Fibroblast of skin of abdomen (primary cell): ENCODE measurements at places on chromosomes 2 and 18.
A peak's percentile ranks its signal among the peaks of the same experiment; 100 is the strongest.

DNA sequence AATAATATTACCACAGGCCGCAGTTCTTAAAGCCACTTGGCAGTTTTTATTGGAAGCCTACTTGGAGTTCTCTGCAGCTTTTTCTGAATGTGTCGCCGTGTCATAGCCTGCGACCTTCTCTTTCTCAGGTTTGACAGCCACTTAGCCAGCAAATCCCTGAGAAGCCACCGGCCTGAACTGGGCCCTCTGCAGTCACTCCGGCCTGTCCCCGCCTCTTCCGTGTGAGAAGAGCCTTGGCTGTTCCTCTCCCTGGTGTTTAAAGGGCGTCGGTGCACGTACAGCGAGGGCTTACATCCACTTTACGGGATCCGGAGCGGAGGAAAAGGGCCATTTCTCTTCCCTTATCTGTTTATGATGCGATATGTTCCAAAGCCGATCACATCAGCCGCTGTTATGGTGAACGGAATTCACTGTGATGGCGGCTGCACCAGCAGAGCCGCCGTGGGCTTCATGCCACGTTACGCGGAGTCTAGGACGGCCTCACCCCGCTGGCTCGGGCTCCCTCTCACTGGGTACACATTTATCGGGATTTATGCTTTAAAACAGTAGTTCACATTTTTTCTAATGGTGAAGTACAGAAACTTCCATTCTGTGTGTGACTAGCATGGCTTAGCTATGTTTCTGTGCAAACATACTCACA is 66.8 kb downstream of the GBX2 start:
- DNase-seq = no peak

DNA sequence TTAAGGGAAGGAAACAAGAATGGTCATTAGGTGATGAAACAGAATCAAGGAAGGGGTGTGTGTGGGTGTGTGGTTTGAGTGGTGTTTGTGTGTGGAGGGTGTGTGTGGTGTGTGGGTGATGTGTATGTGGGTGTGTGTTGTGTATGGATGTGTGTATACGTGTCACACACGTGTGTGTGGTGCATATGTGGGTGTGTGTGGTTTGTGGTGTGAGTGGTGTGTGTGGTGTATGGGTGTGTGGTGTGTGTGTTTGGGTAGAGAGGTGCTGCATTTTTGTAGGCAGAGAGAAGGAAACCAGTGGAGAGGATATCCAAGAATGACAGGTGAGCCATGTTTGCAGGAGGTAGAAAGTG is 1.1 kb upstream of the CEP192 start:
- no peak for DNase-seq

GRCh38 chr2:124138076-124138475 is 113.0 kb downstream of the CNTNAP5 start:
- no peak for DNase-seq

DNA sequence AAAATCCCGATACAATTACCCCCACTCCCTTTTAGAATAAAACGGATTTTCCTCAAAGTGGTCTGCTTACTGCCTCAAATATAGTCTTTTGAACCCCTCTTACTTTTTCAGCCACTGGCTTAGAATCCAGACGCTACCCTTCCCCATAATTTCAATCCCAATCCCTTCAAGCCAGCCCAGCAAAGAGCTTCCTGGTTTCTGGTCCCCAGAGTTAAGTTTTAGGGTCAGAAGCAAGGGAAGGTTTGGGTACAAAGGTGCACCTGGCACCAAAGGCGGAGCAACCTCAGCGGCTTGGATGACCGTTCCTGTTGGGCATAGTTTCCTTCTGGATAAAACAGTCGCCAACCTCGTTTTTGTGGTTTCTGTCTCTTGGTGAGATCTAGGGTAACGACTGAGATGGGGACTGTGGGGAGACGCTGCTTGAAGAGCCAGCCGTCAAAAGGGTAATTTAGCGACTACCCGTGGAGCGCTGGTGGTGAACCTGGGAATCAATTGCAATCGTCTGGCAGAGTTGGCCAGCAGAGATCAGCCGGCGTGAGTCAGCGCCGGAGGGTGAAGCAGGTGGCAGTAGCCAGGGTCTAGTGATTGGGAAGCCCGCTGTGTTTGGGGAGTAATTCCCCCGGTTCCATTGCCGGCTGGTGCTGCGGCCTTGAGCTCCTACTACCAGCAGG is 1.6 kb downstream of the FEV start:
- DNase-seq = no peak

GRCh38 chr2:3619033-3619432 is 24.1 kb downstream of the COLEC11 start:
- DNase-seq = no peak

GRCh38 chr2:57959390-57959789 is 87.2 kb upstream of the VRK2 start:
- DNase-seq = no peak

GRCh38 chr2:7706791-7707190 is 789.6 kb downstream of the RNF144A start:
- DNase-seq = no peak

- DNase-seq = peak; percentile 94
Observed at GRCh38 chr18:394987-395362, 105.5 kb downstream of the COLEC12 start.

GRCh38 chr2:46097714-46098480 is 199.3 kb upstream of the EPAS1 start:
- DNase-seq = peak; percentile 98

DNA sequence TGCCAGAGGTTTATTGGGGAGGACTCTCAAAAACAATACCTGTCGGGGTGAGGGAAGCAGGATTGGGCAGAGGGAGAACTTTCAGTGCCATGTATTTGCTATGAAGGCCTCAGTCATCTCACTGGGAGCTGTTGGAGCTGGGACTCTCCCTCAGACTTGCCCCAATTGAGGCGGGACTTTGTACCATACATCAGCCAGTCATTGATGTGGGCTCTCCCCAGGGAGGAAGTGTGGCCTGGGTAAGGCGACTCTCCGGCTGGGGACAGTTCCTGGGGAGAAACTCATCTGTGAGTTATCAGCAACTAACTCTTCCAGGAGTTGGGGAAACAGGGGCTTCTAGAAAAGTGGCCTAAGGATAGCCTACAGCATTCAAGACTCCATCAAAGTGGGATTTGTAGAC is 66.5 kb downstream of the FTCDNL1 start:
- DNase-seq = no peak

DNA sequence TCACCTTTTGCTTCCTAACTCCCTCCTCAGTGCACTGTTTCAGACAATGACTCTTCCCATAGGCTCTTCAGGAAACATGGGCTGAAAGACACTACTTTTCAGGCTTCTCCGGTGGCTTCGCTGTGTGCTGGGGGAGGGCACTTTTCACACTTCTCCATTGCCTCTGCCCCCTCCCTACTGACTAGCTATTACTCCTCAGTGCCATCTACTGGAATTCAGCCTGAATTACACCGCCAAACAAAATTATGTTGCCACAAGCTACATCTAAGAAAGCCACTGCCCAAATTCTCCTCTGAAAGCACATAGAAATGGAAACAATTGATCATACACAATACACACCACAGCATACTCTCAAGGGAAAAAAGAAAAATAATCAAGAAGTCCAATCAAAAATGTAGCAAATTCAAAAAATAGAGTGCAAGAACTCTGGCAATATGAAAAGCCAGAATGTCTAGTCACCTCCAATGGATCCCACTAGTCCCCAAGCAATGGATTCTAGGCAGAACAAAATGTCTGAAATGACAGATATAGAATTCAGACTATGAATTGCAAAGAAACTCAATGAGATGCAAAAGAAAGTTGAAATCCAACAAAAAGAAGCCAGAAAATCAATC is 1139.4 kb upstream of the GYPC start:
- DNase-seq = no peak

GRCh38 chr2:75998451-75998850 is 287.7 kb upstream of the GCFC2 start:
- DNase-seq = no peak

- no peak for DNase-seq
Observed at GRCh38 chr2:217798191-217798590, 204.6 kb downstream of the TNS1 start.

DNA sequence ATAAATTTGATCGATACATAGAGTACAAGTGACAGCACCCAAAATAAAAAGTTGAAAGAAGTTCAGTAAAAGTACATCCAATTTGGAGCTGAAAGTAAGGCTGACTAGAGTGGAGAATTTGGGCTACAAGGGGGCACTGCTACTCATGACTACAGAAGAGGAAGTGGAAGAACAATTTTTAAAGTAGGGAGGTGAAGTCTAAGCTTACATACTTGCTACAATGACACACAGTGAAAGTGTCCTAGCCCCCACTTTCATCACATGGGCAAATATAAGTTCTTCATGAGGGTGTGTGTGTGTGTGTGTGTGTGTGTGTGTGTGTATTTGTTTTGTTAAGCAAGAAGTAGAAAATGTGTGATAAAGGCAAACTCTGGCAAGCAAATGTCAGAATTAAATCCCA is 45.7 kb downstream of the MAP3K2 start:
- no peak for DNase-seq

DNA sequence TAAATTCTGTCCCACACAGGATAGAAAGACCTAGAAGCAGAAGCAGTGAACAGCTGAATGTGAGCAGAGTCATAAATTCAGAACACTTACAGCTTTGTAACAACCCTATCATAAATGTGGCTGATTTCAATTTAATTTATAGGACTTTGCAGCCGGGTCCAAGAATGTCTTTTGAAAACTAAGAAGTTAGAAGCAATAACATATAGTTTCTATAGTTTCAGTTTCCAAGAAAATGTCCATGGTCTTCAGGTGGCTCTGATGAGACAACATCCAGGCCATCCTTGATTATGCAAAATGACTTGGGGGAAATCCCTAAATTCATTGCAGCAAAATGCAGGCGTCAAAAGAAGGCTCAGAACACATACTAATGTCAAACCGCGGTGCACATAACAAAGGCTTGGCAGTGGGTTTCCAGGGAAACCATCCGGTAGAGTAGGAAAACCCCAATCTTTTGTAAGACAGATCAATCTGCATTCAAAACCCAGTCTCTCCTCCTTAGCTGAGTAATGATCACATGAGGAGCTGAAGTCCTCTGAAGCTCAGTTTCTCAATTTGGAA is 442.2 kb upstream of the ID2 start:
- peak; percentile 67 for DNase-seq

DNA sequence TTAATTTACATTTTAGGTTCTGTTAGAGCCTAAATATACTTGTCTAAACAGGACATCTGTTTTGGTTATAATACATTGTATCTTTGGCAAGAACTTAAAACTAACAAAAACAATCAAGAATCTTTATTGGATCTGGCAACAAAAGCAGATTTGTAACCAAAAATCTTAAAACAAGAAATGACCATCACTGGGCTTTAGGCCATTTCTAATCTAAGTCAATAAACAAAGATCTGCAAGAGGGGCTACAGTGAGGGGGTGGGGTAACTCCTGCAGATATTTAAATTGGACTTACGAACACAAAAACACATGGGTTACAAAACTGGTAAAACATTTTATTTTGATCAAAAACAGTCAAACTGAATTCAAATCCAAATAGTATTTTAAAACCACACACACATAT is 77.3 kb downstream of the SRBD1 start:
- DNase-seq = no peak

GRCh38 chr18:811892-812375 is at the start of gene YES1:
Gene YES1 (minus strand): TSS chr18:812242. CDS start chr18:756827, 55,415 bp downstream.
- DNase-seq = peak; percentile 75

- DNase-seq = no peak
Observed at GRCh38 chr2:2800697-2801096, 469.6 kb upstream of the MYT1L start.

GRCh38 chr2:162257425-162257824 is 14.2 kb upstream of the FAP start:
- DNase-seq = peak; percentile 55

DNA sequence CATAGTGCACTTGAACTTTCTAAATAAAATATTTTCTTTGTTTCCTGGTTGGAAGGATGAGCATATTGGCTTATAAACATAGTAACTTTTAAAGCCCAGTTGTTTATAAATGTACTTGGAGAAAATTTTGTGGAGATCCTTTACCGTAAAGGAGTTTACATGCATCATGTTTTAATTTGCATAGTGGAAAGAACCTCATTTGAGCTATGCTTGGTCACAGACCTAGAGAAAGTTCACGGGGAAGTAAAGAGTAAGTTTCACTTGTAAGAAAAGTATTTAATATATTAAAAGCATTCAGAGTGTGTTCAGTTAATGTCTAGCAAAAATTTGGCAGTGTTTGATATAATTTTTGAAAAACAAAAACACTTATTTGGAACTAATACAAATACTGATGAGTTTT is 45.3 kb downstream of the PIKFYVE start:
- DNase-seq = no peak

- DNase-seq = no peak
Observed at GRCh38 chr2:70868970-70869369, 33.4 kb upstream of the CD207 start.

GRCh38 chr18:23504720-23505119 is 1.4 kb downstream of the RMC1 start:
- DNase-seq = no peak

GRCh38 chr18:57915865-57916582 is 112.9 kb upstream of the ATP8B1 start:
- no peak for DNase-seq

- no peak for DNase-seq
Observed at GRCh38 chr2:33782395-33783230, 183.5 kb upstream of the FAM98A start.

DNA sequence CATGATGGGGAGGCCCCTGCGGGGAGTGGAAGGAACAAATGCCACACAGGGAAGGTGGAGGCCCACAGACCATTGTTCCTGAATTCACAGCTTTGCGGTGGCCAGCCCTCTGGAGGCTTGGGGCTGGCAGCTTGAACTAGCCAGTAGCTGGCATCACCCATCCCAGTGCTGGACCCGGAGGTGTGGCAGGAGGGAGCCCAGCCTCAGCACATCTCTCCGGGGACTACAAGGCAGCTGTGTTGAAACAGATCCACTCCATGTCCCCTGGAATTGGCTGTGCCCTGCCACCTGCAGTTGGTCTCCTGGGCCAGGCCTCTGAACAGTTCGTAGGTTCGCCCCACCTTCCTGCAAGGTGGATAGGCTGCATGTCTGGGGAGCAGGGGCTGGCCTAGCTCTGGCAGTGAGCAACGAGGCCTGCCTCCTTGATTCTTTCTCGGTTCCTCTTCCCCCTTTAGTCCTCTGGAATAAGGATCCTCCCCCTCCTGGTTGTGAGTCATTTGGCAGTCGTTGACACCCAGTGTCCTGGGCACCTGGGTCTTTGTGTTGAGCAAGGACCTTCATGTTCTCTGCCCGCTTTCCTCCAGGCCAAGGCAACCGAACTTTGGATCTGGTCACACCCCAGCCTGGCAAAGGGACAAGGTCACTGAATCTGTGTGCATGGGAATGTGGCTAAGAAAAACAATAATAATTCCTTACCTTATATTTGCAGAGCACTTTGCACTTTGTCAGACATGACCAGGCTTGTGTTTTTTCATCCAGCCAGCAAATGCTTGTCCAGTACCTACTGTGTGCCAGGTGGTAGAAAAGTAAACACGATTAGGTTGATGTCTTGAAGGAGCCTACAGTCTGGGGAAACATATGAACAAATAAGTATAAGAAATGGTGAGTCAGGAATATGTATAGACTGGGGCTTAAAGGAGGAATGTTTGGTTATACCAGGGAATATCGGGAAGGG is 55.0 kb upstream of the MCFD2 start:
- DNase-seq = peak; percentile 48
